C1 segment of cervical spinal cord (tissue), 14 donors: ENCODE measurements at places on chromosomes 16 and 17.

- DNase-seq = no peak
Measured at GRCh38 chr17:57972151-57972550, 15.9 kb downstream of the VEZF1 start.

- DNase-seq = no peak
Measured at GRCh38 chr16:11583166-11583565, 3.6 kb downstream of the LITAF start.

- no peak for DNase-seq
Measured at GRCh38 chr17:48993951-48994350, 3.2 kb upstream of the IGF2BP1 start.

DNA sequence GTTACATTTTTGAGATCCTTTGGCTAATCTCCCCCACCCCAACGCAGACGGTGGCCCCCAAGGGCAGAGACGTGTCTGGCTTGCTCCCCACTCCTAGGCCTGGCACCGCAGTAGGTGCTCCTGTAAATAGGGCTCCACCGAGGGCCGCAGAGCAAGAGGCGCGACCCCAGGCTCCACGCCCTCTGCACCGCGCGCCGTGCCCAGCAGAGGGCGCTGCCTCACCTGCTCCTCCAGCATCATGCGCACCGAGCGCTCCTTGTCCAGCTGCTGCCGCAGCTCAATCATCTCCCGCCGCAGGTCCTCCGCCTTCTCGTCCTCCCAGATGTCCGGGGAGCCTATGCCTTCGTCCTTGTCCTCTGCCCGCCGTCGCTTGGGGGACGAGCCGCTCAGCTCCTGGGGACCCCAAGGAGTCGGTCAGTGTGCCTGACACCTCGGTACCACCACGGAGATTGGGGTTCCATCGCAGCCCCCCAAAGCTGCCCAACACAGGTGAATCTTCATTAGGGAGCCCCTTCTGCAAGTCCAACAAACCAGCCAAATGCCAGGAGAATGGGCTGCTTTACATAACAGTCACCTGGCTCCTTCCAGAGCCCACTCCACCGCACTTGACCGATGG is 11.2 kb downstream of the TFAP4 start:
- DNase-seq = no peak

DNA sequence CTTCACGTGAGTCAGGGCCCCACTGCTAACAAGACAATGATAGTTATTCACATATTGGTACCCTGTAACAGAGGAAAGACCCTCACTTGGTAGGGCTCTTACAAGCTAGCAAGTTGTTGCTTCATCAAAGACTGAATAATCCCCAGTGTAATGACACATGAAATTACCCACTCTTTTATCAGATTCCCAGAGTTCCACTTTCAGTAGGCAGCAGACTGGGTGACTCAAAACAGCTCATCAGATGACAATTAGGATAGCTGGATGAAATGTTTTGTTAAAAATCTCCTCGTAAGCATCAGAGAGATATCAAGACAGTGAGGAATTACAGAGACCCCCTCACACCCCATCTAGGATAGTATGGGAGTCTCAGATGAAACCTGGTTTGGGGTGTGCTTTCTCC is 6.8 kb upstream of the OR1E2 start:
- DNase-seq = no peak
